ENCODE measurements at places on chromosomes 16 and 17. TPM values are rescaled to one million over a fixed set of nuclear protein-coding genes. Genes with fewer than 3 reads are reported as not detected.
A peak's percentile ranks its signal among the peaks of the same experiment; 100 is the strongest.

GRCh38 chr16:10386517-10387100, 748 bp downstream of the ATF7IP2 start:
- H3K27ac ChIP-seq: peak overlapping the region; percentile 84
- DNase-seq: peak; percentile 24
- peak overlapping the region; percentile 67 for H3K4me3 ChIP-seq
- H3K36me3 ChIP-seq: peaks cover 11% of the 10 kb centered on the region
- peaks cover 16% of the 10 kb centered on the region for H3K4me1 ChIP-seq
- no peaks in the 10 kb centered on the region for H3K27me3 ChIP-seq

GRCh38 chr17:39981766-39982375, 1.3 kb downstream of the PSMD3 start:
- H3K4me3 ChIP-seq: peak overlapping the region; percentile 54
- DNase-seq: no peak
- peak overlapping the region; percentile 91 for H3K27ac ChIP-seq
- H3K4me1 ChIP-seq: peaks cover 17% of the 10 kb centered on the region
- H3K36me3 ChIP-seq: peaks cover 34% of the 10 kb centered on the region
- H3K27me3 ChIP-seq: no peaks in the 10 kb centered on the region

GRCh38 chr16:48272837-48273421, 25.6 kb upstream of the ABCC11 start:
- H3K27ac ChIP-seq: no peak overlapping the region
- H3K36me3 ChIP-seq: no peaks in the 10 kb centered on the region
- H3K27me3 ChIP-seq: no peaks in the 10 kb centered on the region
- H3K4me3 ChIP-seq: no peak overlapping the region
- H3K4me1 ChIP-seq: no peaks in the 10 kb centered on the region
- DNase-seq: no peak

- no peaks in the 10 kb centered on the region for H3K36me3 ChIP-seq
- DNase-seq: no peak
- H3K27ac ChIP-seq: no peak overlapping the region
Observed at GRCh38 chr16:60091529-60091928, 1357.4 kb upstream of the GOT2 start.

Gene MYH13
- not detected for total RNA-seq

Gene PRR35
- total RNA-seq: not detected

Gene CLEC3A
- not detected for total RNA-seq

DNA sequence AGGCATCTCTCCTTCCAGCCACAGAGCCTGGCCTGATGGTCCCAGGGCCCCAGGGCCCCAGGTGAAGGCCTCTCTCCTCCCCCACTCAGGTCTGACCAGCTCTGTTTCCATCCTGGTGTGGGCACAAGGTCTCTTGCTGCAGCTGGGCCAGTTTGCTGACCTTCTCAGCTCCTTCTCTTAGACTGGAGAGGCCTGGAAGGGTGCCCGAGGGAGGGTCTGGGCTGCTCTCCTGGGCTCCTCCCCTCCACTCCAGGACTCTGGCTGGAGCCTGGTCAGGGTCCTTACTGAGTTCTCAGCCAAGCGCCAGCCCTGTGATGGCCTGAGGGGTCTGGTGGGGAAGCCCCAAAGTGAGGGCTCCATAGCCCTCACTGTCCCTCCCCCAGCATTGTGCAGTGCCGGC, 12.4 kb downstream of the SOCS3 start:
- no peak overlapping the region for H3K27ac ChIP-seq
- DNase-seq: no peak
- H3K36me3 ChIP-seq: no peaks in the 10 kb centered on the region

All from naive thymus-derived CD4-positive, alpha-beta T cell (primary cell).